Cerebellar cortex (tissue), 1 donor: ENCODE measurements at places on chromosomes 2 and 18.

GRCh38 chr2:236167297-236168109 is 683 bp downstream of the GBX2 start:
- DNase-seq = no peak

DNA sequence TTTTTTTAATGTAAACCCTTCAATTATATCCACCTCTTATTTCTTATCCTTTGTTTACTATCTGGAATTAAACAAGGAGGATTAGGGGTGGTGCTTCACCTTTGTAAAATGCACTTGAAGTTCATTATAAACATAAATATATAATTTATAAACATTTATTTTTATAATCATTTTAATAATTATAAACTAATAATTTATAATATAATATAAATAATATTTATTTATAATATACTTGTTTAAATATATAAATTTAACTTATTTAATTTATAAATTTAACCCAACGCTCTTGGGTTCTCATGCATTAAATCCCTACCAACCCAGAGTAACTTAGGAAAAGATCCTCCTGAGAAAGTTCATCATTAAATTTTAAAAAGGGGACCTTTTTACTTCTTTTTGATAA is 452.5 kb downstream of the PTPRM start:
- DNase-seq = no peak

DNA sequence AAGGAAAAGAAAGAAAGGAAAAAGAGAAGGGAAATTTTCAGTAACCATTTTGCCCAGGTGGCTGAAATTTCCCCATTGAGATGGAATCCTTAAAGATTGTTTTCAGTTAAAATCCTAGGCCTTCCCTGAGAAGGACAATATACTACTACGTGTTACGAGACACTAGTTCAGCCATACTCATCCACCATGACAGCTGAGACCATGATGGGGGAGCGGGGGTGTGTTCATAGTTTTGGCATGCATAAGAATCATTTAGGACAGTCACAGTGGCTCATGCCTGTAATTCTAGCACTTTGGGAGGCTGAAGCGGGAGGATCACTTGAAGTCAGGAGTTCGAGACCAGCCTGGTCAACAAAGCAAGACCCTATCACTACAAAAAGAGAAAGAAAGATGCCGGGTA is 28.0 kb downstream of the PLA2R1 start:
- no peak for DNase-seq

- DNase-seq = no peak
Observed at GRCh38 chr2:64770137-64770780, 116.5 kb upstream of the SERTAD2 start.

GRCh38 chr2:114157057-114157385 is 267.1 kb downstream of the ACTR3 start:
- DNase-seq = no peak
